Stimulated activated CD4-positive, alpha-beta T cell treated with anti-CD3 and anti-CD28 coated beads, Interleukin-2, amount 100 ng/mL, for 24 hours (primary cell): ENCODE measurements at places on chromosomes 11 and 22.

- peak; percentile 70 for DNase-seq
Measured at GRCh38 chr11:64251016-64251752, at the start of gene PLCB3. PLCB3 (plus strand) TSS chr11:64251530; CDS start chr11:64251650, 120 bp downstream.

DNA sequence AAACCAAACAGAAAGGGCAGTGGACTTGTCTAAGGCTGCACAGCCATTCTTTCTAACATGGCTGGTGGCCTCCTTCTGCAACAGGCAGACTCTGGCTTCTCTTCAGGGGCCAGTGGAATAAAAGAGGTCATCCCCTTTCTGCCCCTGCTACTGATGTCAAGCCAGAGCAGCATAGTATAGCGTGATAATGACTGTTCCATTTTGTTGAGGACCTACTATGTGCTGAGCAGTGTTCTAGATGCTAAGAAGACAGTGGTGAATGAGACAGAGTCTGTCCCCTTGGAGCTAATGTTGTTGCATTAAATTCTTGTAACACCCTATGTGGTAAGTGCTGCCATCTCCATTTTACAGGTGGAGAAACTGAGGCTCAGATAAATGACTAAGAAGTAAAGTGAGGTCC is 15.7 kb upstream of the SYT7 start:
- DNase-seq, result no peak

DNA sequence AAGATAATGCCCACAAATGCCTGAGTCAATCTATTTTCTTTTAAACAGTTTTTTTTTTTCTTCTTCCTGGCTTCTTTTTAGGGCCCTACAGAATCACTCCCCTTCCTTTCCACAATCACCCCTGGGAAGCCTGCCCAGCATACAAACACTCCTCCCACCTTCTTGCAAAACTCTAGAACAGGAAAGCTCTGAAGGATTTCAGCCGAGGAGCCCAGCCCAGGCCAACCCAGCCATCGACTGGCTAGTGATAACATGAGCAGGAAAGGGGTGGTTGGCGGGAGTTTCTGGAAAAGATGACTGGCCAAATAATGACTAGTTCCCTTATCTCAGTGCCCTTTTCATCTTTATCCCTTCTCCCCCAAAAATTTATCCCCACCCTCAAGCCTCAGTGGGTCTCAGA is 68.2 kb downstream of the USP35 start:
- DNase-seq, result no peak

DNA sequence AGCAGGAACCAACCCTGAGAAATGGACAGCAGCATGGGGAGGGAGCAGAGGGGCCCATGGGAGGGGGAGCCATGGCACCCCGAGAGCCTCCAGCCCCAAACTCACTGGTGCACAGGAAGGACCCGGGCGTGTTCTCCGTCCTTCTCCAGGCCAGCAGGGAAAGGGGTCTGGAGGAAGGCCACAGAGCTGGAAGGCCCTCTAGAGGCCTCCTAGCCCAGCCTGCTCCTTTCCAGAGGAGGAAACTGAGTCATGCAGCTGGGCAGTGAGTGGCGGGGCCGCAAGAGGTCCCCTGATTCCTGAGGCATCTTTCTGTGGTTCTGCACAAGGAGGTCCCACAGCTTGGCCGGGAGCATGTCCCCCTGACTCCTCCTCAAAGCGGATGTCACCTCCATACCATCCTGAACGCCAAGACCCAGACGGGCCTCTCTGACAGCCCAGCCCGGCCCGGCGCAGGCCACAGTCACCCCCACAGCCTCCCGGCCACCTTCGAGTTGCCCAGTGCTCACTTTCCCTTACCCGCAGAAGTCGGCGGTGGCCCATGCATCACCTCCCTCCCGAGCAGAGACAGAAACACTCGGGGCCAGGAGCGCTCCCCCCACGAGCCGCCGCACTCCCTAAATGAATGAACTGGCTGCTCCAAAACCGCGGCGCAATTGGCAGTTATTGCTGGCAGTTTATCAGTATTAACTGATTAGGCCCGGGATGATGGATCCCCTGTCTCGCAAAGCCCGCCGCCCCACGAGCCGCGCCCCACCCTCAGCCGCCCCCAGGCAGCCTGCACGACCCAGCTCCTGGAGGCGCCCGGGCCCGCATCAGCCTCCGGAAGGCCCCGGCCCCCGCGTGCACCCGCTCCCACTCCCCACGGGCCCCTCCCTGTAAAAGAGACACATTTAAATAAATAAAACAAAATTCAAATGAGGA is 272.5 kb downstream of the BUD13 start:
- no peak for DNase-seq

- DNase-seq, result no peak
Measured at GRCh38 chr22:46502440-46503175, 34.8 kb downstream of the CELSR1 start.

GRCh38 chr11:123584737-123585136 is 69.7 kb downstream of the SCN3B start:
- no peak for DNase-seq

- DNase-seq, result no peak
Measured at GRCh38 chr22:19845054-19845722, 9.5 kb downstream of the GNB1L start.

- no peak for DNase-seq
Measured at GRCh38 chr11:44829838-44830237, 103.1 kb downstream of the TSPAN18 start.

GRCh38 chr11:92152245-92152644 is 72.4 kb upstream of the FAT3 start:
- no peak for DNase-seq

GRCh38 chr11:36030731-36031281 is 86.9 kb downstream of the LDLRAD3 start:
- DNase-seq, result no peak

- no peak for DNase-seq
Measured at GRCh38 chr11:134714021-134714656, 302.1 kb upstream of the B3GAT1 start.

DNA sequence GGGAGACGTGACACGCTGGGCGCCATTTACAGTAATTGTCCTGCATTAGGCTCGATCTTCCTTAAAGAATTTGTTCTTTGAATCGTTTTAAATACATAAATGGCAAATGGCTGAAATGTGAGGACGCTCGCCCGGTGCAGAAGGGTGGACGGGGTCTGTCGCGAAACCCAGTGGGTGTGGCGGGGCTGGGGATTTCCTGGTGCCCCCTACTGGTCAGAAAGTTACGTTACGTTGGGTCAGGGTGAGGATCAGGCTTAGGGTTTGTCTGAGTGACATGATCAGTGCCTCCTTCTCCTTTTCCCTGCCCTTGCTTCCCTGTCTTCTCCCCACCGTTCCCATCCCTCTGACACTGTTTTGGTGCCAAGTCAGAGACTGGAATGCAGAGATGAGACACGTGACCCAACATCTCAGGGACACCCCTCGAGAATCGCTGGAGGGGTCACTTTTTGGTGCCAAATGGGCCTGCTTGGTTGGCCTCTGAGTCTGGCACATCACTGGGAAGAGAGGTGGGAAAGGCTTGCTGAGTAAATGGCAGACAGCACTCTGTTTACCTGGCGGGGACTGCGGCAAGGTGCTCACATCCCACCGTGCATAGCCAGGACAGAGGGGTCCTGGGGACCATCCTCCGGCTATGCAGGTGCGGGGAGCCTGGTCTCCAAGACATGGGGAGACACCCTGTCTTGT is 1107.6 kb downstream of the BRD1 start:
- DNase-seq, result no peak

DNA sequence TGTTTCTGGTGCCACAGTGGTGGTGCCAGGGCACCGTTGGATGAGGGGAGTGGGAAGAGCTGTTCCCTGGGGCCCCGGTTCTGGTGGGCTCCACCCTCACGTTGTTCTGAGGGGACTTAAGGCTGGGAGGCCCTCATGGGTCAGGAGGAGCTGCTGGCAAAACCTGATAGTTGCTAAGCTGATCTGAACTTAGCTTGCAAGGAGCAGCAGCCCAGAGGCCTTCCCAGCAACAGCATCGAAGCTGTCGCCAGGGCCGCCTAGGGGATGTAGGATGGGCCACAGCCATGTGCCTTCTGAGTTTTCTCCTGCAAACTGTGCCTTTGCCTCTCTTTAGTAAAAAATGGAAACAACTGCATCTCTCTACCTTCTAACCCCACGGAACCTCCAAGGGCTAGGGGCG is 240.2 kb downstream of the TBC1D22A start:
- DNase-seq, result no peak

- no peak for DNase-seq
Measured at GRCh38 chr11:27171376-27171958, 130.9 kb downstream of the BBOX1 start.

DNA sequence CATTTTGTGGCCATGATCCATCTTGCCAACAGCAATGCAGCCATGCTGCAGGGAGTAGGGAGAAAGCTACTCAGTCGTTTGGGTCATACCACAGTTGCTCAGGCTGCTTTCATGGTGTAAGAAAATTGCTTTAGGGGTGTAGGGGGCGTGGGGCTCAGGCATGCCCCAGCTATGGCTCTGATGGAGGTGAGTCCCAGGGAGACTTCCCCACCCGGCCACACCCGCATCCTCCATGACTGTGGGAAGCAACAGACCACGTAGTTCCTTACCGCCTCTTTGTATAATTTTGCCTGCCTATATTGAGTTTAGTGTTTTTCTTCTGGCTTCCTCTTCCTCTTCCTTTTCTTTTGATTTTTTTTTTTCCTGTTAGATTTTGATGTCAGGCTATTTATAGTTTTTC is 58.8 kb downstream of the SPECC1L start:
- DNase-seq, result no peak

GRCh38 chr22:20663137-20663828 is 110.6 kb upstream of the SERPIND1 start:
- DNase-seq, result no peak

DNA sequence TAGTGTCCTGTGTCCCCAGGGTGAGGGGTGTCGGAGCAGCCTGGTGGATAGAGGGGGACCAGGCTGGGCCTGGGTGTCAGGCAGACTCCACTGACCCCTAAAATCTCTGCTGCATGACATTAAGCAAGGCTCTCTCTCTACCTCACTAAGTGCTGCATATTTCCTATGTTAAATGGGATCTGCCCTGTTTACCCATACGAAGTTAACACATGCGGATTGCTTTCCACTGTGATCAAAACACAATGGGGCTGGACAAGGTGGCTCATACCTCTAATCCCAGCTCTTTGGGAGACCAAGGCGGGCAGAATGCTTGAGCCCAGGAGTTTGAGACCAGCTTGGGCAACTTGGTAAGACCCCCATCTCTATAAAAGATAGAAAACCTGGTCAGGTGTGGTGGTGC is 426.2 kb downstream of the MIAT start:
- no peak for DNase-seq

DNA sequence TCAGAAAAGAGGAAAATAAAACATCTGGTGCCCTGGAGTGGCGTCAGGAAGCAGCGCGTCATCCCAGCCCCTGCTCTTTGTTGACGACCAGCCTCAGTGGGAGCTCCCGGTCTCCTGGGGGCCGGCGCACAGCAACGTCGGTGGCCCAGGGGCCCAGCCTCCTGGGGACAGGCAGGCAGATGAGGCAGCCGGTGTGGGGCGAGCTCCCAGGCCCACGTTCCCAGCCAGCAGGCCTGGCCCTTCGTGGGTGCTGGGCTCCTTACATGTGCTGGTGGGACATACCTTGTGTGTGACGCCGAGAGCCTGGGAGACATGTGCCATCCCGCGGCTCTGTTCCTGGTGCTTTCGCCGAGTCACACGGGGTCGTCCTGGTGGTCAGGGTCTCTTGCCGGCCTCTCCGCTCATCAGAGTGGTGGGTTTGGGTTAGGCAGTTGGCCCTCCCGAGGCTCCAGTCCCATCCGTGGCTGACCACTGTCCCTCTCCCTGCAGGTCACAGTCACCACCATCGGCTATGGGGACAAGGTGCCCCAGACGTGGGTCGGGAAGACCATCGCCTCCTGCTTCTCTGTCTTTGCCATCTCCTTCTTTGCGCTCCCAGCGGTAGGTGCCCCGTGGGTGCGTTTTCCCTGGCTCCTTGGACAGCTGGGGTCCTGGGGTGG is 116.7 kb downstream of the KCNQ1OT1 start:
- DNase-seq, result peak; percentile 11

DNA sequence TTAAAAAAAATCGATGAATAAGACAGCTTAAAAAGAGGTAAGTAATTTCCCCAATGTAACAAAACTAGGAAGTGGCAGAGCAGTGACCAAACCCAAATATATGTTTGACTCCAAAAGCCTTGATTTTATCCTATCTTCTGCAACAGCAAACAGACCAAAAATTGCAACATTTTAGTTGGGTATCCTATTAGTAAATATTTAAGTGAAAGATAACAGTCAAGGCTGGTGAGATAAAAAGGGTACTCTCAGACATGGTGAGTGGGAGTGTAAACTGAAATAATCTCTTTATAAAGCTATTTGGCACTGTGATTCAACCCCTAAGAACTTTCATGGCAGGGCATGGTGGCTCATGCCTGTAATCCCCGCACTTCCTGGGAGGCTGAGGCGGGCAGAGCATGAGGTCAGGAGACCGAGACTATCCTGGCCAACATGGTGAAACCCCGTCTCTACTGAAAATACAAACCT is 1.9 kb upstream of the RDX start:
- no peak for DNase-seq

DNA sequence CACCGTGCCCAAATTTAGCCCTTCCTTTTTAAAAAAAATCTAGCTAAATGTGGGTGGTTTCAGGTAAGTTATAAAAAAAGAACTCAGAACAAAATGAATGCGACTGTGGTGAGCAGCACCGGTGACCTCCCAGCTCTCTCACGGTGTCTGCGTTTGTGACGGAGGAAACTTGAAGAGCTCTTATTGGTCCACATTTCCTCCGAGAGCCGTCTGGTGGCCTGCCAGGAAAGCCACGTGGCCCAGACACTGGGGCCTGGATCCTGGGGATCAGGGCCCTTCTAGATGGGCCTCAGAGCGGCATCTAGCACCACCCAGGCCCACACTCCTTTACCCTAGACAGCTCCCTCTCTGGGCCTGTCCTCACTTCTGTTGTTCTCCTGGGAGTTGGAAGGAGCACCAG is 39.5 kb downstream of the B3GAT1 start:
- DNase-seq, result no peak

DNA sequence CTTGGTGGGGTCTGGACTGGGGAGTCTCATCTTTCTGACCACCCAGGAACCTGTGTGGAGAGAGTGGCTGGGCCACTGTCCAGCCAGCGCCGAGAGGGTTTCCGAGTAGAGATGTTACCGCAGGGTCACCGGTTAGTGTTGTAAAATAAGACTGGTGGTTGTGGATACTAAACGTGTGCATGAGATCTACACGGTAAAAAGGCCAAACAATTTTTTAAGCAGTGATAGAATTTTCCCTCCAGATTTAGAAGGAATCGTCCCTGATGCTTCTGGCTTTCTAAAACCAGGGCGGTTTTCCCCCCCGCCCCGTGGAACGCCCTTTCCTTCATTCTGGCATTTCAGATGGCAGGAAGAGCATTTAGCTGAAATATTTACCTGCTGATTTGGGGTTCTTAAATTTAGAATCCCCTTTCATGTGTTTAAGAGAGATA is 72.6 kb upstream of the PPARA start:
- no peak for DNase-seq

DNA sequence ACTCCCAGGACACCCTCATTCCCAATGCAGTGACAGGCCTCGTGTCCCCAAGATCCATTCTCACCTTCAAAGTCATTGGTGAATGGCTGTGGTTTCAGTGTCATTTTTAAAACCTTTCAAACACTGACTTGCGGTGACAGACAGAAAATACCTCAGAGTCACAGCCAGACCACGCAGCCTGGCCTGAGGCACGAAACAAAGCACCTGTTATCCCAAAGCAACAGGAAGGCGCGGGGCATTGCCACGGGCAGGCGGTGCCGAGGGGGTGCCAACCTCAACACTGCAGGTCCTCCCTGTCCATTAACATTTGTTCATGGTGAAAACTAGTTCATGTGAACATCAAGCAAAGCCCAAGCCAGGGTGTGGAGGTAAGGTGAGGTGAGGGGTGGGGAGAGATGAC is 38.2 kb downstream of the RPUSD4 start:
- DNase-seq, result no peak
